ENCODE measurements at places on chromosomes 1 and 21. TPM values are rescaled to one million over a fixed set of nuclear protein-coding genes. Genes with fewer than 3 reads are reported as not detected.

Gene NR5A2
- 0.89 TPM for total RNA-seq

Gene GPR153
- 7.0 TPM for total RNA-seq

Gene EPHA10
- not detected for total RNA-seq

Gene SLC45A3
- total RNA-seq = 1.8 TPM

Gene LYPD8
- total RNA-seq = not detected

Gene S100A1
- 1,915 TPM for total RNA-seq

Gene TRNP1
- 42.2 TPM for total RNA-seq

Gene TAS1R1
- total RNA-seq = not detected

Gene CD1D
- 1.2 TPM for total RNA-seq

DNA sequence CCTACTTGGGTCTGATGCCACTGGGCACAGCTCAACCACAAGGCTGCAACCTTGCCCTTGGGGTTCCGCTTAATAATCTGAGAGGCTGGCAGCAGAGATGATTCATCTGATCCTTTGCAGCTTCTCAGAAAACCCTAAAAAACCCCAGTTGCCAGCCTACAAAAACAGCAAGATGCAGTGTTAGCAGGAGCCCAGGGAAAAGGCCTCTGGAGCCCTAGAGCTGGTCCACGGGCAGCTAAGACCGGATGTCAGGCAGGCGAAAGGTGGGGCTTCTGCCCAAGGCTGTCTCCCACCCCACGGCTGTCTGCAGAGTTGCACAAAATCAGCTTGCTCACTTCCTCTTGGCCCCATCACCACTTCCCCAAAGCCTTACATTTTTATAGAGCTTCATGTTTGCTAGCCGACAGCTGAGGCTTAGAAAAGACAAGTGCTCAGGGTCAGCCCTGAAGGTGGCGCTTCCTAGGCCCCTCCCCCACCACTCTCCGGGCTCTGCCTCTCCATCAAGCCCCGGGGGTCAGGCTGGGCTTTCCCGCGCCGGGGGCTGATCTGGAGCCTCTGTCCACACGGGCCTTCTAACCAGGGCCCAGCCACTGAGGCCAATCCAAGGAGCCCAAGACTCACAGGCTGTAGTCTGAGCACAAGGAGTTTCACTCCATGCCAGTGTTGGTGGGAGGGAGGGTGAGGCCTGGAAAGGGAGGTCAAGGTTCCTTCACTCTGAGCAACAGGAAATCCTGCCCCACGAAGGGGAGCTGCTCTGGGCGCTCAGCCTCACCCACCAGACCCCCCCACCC lies 4.2 kb upstream of the ADORA3 start:
- peak; percentile 90 for DNase-seq

DNA sequence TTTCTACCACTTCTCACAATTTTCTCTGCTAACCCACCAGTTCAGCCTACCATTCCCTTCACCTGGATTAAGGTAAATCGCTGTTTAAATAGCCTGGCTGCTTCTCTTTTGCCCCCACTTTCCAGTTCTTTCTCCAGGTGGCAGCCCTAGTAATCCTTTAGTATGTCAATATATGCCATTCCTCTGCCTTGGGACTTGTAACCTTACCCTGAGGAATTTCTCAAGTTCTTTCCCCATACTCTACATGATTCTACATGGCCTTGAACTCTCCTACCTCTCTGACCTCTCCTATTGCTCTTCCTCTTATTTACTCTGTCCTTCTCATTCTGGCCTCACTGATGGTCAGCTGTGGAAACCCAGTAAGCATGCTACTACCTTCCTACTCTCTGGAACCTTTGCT lies 546.0 kb downstream of the PLA2G4A start:
- no peak for DNase-seq

GRCh38 chr1:157030728-157031127 lies 14.8 kb downstream of the ARHGEF11 start:
- DNase-seq = no peak

DNA sequence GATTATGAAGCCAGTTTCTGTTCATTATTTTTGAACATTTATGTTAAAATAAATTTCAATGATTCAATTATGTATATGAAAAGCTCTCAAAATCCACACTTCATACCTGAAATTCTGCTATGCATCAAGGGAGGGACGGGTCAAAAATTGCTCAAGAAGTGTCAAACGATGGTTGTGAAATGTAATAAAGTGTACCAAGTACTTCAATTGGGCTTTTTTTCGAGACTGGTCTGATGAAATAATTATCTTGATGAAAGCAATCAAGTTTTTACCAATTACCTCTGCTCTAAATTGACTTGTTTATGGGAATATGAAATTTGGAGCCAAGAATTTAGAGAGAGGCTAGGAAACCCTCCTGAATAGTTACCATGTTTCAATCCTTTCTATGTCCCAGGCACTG lies 7.9 kb downstream of the OSCP1 start:
- DNase-seq = no peak

DNA sequence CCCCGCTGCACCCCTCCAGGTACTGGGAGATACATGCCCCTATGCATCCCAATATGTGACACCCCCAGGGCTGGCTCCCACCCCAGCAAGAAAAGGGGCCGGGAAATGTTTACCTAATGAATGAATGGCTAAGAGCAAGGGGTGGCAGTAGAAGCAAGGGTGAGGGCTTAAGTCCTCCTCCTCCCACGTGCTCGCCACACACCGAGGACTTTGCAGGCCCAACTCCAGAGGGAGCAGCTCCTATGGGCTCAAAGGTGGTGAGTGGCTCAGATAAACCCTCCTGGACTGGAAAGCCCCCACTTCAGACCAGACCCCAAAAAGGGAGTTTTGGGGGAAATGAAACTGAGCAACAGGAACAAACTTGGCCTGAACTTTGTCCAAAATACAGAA lies 11.4 kb downstream of the SLC45A3 start:
- no peak for DNase-seq

GRCh38 chr1:53551428-53551995 lies 92.3 kb downstream of the DMRTB1 start:
- DNase-seq = peak; percentile 39

DNA sequence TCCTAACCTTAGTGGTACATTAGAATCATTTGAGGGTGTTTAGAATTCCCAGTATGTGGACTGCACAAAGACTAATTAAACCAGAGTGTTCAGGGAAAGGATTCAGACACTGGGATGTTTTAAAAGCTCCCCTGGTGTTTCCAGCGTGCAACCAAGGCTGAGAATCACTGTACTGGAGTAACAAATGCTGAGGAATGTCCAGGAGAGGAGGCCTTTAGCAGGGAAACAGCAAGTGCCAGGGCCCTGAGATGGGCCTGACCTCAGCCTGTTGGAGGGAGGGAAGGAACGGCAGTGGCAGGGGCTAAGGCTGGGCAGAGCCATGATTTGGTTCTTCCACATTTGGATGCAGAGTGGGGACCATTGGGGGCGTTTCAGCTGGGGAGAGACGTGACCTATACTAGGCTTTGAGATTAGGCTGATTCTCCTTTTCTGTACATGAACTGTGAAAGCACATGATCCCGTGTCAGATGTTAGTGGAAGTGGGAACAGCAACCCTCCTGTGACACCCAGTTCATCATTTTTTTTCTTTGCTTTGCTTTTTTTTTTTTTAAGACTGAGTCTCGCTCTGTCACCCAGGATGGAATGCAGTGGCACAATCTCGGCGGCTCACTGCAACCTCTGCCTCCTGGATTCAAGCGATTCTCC lies 49.3 kb downstream of the KANK4 start:
- no peak for DNase-seq

DNA sequence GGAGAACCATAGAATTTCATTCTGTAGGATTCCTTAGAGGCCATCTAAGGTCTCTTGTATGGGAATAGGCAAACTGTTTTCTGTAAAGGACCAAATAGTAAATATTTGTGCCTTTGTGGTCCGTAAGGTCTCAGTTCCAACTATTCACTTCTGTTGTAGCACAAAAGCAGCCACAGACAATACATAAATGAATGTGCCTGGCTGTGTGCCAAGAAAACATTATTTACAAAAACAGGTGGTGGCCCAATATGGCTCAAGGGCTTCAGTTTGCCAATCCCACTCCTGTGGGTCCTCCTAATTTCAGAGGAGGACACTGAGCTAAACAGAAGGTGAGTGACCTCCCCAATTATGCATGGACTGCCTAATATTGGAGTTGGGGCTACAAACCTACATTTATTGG lies 67.6 kb upstream of the EDEM3 start:
- DNase-seq = no peak

GRCh38 chr1:115090540-115090939 lies 1.2 kb upstream of the TSPAN2 start:
- DNase-seq = no peak

DNA sequence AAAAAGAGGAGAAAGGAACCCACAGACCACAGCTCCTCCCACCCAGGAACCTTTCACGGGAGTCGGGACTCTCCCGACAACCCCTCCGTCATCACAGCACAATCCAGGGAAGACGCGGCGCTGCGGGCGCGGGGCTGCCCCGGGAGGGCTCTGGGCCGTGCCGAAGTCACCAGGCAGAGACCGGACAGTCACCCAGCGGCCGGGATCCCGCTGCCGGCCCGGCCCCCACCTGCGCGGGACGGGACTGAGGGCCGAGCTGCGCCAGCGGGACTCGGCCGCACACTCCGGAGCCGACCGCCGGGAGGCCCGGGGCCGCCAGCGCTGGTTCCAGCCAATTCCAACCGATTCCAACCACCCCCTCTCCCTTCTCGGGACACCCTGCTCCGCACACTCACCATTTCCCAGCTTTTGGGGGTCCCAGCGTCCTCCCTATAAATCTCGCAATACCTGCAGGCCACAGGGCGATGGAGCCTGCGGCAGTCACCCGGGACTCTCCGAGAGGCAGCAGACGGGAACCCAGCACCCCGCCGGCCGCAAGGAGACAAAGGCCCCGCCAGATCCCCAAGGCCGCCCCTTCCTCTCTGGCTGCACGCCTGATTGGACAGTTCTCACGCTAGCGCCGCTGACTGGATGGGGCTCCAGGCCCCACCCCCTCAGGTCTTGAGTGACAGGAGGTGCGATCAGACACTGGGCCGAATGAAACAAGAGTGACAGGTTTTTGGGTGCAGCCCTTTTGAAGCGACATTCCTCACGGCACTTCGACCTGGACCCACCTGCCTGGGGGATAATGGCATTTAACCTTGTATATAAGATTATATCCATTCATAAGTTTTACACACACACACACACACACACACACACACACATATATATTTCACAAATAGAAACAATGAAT lies at the start of gene ZNF695:
ZNF695 (minus strand) TSS at position 547 of the 895 bp plus-strand sequence; CDS start at position 398, 149 bp downstream.
- DNase-seq = peak; percentile 87

DNA sequence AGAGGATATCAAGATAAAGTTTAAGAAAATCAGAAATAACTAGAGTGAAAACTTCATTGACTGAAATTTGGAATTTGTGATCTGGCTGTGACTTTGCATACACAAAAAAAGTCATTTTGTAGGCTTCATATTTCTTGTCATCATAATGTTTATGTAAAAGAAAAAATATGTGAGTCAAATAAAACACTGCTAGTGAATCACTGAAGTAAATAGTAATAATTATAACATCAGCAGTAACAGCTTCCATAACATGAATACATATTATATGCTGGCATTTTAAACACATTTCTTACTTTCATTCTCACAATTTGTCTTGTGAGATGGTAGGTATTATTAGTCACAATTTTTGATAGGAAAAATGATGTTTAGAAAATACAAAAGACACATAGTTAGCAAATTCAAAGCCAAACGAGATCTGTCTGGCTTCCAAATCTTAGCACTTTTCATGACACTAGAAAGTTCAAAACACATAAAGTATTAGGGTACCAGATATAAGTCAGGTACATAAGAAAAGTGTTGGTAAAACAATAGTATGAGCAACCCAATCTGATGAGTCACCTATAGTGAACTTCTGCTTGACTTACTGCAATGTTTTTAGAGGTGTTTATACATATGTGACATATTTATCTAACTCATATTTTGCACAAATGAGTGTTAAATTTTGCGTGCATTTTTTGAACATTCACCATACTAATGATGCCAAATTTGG lies 241.0 kb upstream of the SNX7 start:
- no peak for DNase-seq

DNA sequence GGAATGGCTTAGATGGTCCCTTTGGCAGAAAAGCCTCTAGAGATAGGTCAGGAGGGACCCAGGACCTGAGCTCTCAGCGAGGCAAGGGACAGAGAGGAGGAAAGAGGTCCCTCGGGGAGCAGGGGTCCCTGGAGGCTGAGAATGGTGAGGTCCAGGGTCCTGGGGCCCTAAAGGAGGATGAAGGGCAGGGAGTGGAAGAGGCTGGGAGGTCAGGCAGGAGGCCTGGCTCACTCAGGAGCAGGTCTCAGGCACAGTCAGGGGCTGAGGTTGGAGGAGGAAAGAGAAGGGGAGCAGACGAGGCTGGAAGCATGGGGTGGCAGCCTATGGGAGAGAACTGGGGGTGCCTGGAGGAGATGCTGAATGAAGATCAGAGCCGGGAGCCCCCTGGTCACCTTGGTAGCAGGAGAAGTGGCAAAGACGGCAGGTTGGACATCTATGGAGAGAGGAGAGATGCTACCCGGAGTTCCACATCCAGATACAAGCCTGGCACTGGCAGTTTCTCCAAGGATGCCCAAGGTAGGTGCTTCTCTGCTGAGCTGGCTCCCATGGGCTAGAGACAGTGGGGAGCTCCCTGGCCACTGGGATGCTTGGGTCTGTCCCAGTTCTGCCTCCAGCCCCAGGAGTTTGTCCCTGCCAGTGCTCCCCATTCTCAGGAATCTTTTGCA lies 22.6 kb downstream of the IGFN1 start:
- DNase-seq = peak; percentile 64

DNA sequence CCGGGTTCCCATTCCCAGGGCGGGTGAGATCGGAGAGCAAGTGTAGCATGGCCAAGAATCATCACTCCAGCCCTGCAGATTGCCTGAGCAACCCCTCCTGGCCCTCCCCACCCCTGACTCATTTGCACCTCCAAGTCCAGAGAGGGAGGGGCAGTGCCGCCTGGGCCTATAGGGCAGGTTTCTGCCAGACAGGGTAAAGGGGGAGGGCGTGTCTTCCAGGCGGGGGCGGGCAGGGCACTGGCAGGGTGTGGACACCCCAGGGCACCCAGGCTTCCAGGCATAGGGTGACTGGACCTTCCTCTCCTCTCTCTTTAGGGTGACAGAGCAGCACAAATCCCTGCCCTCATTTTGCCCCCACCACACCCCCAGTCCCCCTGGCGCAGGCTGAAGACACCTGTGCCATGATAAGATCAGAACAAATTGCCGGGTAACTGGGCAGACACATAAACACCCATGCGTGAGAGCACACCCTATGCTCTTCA lies 3.2 kb upstream of the CRYBG2 start:
- DNase-seq = no peak

DNA sequence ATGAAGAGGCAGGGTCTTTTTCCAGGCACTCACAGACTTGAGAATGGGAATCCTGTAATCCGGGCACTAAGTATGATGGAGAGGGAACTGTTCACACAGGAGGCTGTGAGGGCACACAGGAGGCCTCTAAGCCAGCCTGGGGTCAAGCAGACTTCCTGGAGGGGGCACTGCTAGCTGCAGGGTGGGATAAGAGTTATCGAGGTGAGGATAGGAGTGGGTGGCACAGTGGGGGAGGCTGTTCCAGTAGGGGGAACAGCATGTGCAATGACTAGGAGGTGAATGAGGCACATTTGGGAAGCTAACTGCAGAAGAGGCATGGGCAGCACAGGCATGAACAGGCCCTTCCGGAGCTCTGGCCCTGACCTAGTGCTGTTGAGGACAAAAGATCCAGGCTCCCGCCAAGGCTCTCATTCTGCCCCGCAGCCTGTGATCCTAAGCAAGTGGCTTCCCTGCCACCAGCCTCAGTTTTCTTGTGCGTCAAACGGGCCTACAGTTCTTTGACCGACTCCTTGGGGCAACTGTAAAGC lies 216.7 kb downstream of the TRABD2B start:
- DNase-seq = no peak

- no peak for DNase-seq
Observed at GRCh38 chr1:145846201-145846612, 777 bp downstream of the NUDT17 start.

- no peak for DNase-seq
Observed at GRCh38 chr1:169550294-169550693, 36.0 kb downstream of the F5 start.

Data from cardiac septum (tissue), 1 donor.